Fibroblast of skin of scalp (primary cell): ENCODE measurements at places on chromosomes 3 and 15.

- peak; percentile 77 for DNase-seq
These were observed 113.7 kb upstream of the SMAD3 start for GRCh38 chr15:66951531-66952320.

DNA sequence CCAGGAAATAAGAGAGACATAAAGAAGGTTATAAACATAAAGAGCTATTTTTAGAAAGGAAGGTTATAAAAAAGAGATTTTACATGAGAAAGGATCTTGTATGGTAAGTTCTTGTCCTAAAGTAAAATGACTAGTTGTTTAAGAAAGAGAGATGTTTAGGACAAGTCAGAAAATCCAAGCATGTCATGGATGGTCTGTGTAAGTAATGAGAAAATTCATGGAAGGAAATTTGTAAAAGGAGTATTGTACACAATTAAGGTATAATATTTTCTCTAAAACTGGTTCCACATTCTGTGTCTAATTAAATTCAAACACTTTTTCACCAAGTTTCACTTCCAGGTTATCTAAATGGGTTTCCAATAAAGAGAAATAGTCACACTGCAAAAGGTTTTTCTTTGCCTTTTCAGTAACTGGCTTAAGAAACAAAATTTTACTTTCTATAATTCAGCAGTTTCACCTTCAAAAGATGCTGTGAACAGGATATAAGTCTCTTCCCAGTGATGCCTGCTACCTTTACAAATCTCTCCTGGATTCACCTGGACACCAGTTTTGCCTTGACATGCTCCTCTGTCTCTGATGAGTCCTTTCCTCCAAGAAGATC, 455.7 kb downstream of the ZIC1 start:
- DNase-seq = no peak

DNA sequence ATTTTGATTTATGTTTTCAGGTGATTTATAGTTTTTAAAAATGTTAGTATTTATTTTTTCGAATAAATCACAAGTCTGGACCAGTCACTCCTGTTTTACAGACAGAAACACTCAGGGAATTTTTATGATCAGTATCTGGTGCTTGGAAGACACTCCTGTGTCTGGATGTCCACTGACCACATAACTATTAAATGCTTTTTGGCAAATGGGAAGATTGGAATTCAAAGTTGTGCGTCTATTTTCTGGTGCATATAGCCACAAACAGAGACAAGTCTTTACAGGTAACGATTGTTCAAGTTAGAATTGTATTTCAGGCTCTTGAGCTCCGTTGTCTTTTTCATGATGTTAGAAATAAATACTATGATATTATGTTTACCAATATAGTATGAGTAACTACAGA, 12.2 kb downstream of the CP start:
- DNase-seq = no peak

DNA sequence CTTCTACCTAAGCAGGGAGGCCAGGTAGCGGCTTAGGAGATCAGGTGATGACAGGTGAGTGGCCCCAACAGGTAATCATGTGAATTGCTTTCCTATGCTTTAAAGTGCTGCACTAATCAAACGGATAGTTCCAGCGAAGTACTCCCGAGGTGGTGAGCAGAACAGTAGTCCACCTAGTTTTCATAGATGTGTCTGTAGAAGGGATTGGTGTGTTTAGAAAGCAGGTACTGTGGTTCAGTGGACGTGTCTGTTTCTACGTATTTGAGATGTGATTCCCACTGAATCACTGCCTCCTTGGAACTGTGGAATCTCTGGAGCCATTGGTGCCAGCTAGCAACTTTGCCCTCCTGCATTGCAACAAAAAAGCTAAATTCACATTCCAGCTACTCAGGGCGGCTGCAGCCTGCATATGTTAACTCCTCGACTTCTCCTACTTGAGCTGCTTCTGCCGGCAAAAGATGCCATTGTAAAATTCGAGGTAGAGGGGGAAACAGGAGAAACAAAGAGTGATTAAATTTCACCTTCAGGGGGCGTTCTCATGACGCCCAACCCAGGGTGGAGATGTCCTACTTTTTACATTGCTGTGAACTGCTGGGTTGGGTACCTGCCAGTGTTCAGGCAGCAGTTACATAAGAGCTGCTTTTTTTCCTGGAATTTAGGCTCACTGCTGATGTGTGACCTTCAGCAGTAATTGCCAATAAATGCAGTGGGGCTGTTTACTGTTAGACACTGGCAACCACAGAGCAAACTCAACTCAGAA, 227.3 kb downstream of the ITPR1 start:
- peak; percentile 61 for DNase-seq

DNA sequence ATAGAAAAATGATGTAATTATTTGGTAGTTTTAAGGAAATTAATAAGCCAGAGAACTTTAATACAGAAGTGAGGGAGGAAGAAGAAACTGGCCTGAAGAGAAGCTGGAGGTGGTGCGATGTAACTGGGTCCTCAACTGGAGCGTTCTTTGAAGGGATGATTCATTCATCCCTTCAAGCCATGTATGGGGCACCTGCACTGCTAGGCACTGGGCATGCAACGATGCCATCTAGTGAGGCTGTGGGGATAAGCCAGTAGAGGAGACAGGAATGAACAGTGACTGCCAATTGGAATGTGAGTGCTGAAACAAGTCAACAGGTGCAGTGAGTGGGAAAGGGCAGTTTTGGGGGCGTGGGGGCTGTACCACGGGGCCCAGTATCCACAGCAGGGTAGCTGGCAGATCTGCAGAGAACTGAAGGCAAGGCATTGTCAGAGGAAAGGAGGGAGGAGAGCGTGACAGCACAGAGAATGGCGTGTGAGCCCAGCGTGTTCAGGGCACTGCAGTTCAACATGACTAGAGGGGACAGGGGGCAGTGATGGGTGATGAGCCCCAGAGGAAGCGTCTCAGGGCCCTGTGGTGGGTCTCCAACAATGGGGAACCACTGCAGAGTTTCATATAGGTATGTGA, 3.8 kb upstream of the KIF23 start:
- DNase-seq = peak; percentile 35

- DNase-seq = no peak
These were observed 977 bp downstream of the CDC25A start for GRCh38 chr3:48187301-48187578.

- DNase-seq = no peak
These were observed 33.7 kb downstream of the CRTC3 start for GRCh38 chr15:90563463-90563862.

DNA sequence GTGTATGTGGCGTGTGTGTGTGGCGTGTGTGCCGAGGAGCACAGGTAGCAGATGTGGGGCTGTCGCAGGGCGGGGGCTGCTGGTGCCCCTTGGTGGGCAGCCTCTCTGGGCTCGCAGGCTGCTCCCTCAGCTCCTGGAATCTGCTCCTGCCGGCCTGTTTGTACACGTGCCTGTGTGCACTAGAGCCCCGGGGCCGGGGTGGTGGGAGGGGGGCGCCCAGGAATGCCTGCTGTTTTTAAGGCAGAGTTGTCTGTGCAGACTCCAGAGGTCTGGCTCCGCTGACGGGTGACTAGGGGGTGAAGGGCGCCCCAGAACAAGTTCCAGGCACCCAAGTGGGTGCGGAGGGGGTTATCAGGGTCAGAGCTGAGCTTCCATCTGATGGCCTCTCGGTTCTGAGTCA, 112.2 kb downstream of the FBLN2 start:
- no peak for DNase-seq
